ENCODE measurements at places on chromosomes 7 and 10.
A peak's percentile ranks its signal among the peaks of the same experiment; 100 is the strongest.

DNA sequence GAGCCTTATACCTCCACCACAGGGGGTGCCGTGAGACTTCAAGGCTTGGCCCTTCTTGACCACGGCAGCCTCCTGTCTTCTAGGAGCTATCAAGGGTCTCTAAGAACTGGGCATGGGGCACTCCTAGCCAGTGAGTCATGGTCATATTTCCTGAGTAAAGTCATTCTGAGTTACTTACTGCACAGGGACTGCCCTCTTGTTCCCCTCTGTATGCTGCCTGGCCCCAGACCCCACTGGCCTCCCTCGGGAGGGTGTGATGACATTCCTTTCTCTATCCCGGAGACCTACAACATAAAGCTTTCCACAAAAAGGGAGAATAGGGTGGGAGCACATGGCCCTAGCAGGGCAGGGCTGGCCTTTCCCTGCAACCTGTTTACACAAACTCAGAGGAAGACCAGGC, 21.4 kb downstream of the DPCD start:
- no peak for DNase-seq

- DNase-seq, result no peak
Observed at GRCh38 chr7:129882531-129882930, 70.2 kb downstream of the UBE2H start.

- no peak for DNase-seq
Observed at GRCh38 chr7:139396323-139396951, 36.7 kb downstream of the LUC7L2 start.

DNA sequence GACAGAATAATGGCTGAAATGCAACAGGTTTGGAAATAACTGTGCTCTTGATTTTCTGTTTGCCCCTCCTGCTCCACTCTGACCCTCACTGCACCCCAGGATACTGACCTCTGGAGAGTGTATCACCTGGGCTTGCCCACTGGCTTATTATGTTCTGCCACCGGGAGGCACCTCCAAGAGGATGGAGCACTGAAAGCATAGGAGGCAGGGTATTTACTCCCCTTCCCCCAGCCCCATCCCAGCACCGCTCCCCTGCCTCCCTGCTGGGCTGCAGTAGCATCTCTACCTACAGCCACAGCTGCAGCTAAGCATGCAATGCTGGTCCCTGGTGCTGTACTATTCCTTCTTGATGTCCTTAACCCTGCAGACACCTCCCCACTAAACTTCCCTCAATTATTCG, 26.4 kb downstream of the RAB11FIP2 start:
- no peak for DNase-seq

DNA sequence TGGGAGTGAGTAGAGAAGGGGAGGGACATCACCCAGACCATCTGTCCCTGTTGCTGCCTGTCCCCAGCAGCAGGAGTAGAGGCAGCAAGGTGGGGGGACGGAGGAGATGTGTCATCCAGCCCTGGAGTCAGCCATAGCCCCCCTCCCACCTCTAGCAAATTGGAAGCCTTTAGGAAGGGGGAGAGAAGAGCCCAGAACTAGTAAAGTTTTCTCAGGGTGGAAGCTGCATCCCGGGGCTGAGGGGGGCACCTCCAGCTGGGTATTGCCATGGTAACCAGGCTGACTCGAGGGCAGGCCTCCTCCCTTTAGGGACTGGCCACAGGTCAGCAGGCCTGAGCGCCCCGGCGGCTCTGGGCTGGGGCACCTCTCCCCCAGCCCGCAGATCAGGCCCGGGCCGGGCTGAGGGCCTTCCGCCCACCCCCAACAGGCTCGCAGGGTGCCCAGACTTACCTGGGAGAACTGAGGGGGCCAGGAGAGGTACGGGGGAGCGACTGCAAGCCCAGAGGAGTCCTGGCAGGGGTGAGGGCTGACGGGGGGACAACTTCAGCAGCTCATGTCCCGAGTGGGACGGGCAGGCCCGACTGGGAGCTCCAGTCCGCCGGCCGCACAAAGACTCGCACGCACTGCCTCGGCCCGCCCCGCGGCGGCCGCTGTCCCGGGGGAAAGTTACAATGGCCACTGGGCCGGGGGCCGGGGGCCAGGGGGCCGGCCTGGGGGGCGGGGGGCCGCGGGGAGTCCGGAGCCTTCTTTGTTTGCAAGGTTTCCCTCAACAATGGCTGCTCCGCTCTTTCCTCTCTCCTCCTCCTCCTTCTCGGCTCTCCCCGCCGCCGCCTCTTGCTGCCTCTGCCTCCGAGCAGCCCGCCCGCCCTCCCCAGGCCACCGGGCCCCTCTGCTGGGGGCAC, 6.0 kb downstream of the LDB1 start:
- DNase-seq, result no peak

DNA sequence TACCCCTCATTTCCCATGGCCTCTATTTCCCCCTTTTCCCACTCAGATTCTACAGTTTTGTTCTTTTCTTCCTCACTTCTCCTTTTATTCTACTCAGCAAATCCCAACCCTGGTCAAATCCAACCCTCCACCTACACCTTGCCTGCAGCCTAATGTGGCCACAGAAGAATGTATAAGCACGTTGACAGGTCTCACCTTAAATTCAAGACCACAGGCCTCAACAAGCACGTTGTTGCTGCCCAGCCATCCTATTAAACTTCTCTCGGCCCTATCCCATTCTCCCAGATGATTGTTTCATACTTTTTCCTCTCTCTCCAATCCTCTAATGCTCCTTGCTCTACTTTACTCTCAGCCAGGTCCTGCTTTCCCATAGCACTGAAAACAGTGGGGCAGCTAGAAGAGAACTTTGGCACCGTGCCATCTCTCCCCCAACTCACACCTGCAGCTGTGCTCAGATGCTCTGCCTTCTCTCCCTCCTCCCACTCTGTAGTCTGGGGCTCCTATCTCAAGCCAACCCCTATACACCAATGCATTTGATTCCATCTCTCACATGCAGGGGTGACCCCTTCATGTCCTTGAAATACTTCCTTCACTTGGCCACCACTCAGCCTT, 6.8 kb upstream of the EIF3A start:
- DNase-seq, result no peak

DNA sequence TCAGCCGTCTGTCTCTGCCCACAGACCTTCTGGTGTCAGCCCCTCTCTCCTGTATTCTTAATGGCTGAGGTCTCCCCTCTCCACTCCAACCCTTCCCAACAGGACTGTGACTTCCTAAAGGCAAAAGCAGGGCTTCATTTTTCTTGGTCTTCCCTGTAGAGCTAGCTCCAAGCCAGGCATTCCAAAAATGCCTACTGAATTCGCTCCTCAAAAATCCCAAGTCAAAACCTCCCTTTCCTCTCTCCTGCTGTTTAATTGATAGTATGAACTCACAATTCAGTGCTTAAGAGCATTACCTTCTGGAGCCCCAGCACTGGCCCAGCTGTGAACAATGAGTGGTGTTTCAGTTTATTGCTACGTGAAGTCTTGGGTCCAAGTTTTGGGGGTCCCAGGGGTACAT, 628.4 kb downstream of the PARD3 start:
- DNase-seq, result no peak

GRCh38 chr7:91424371-91424770, 160.1 kb downstream of the FZD1 start:
- no peak for DNase-seq

GRCh38 chr10:14936584-14936983, 17.3 kb downstream of the DCLRE1C start:
- DNase-seq, result no peak

DNA sequence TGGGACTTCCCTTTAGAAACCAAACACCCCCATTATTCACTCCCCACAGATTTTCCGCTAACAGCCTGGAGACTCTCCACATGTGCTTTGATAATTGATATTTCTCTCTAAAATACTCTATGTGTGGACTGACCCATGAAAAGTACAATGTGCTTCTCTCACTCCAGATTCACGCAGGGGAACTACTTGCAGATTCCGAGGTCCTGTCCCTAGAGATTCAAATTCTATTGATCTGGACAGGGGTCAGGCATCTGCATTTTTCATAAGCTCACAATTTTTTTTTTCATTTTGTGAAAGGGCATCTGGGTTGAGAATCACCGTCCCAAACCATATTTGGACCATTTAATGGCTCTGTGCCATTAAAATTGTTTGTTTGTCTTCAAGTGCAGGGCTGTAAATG, 98.7 kb downstream of the CALCR start:
- DNase-seq, result no peak

GRCh38 chr10:104835422-104835821, 194.3 kb downstream of the SORCS3 start:
- DNase-seq, result no peak

DNA sequence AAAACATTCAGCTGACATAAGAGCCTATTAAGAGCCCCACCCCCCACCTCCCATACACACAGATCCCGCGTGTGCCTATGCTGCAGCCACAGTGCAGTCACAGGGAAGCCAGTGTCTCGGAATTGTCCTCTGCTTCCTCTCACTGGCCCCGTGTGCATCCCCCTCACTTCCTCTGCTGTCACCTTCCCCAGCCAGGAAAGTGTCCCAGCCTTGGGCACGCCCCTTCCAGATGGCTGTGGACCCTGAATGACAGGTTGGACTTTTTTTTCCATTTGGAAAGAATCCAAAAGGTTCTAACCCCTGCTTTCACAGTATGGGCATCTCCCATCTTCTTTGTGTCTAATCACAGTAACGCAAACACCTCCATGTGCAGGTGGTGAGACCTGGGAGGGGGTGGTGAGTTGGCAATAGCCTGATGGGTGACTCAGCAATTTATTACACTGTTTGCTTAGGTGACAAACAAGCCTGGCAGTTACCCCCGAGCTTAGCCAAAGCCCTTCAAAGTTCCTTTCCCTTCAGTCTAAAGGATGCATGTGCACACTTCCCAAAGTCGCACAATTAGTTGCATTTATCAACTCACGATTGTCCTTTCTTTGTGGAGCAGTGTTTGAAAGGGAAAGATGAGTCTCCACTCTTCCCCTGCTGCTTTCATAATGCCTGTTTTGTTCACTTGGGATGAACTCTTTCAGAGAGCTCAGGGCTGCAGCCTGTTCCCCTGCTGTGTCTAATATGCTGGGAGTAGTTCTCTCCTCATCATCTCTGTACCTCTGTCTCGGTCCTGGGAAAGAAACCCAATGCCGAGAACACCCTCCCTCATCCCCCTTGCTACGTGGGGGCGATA, 67.5 kb upstream of the EFCAB10 start:
- no peak for DNase-seq

DNA sequence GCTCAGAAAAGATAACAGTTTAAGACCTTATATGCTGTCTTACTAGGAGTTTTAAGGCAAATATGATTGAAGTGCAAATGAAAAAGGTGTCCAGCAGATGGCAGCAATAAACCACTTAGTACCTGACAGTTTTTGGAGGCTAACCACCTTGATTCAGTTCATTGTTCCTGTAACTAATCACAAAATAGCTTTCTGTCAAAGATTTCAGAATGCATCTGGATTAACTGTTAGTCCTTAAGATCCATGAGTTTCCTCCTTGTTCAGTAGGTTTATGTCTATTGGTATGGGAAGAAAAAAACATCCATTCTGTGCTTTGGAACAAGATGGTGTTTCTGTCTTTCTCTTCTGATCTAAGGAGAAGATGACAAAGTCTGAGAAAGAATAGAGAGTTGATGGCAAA, 46.6 kb downstream of the CCSER2 start:
- no peak for DNase-seq

- DNase-seq, result no peak
Observed at GRCh38 chr7:159119026-159119741, 25.5 kb downstream of the VIPR2 start.

DNA sequence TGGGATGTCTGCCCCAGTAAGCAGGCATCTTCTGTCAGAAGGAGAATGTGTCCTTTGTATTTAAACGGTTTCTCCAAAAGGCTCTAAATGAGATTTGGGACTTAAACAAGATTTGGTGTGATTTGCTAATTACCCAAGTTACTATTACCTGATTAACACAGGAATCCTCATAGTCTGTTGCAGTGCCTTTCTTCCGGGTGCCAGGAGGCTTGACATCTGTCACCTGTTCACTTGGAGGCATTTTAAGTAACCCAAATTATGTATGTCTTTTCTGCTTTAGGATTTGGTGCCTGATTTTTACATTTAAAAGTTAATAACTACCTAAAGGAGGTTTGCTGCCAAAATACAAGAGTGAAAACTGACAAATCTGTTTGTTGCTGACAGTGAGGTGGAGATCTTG, 587.9 kb upstream of the GALNT17 start:
- DNase-seq, result no peak

DNA sequence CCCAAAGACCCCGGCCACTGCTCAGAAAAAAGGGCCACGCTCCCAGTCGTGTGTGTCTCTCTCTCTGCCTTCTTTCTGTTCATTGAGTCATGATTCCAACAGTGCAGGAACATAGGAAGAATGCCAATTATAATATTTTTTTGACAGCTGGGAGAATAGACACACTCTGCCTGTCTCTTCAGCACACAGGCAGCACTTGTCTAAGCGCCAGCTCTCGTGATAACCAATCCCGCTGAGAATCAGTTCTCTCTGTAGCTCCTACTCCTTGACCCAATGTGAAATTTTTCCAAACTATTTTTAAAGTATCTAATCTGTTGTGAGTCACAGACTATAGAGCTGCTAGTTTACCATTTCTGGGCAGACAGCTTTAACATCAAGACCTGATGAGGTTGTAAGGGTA, 145.7 kb upstream of the RHEB start:
- peak; percentile 61 for DNase-seq

GRCh38 chr10:98430427-98430826, 15.4 kb upstream of the PYROXD2 start:
- DNase-seq, result no peak

- no peak for DNase-seq
Observed at GRCh38 chr7:14999331-14999730, 96.8 kb upstream of the DGKB start.

DNA sequence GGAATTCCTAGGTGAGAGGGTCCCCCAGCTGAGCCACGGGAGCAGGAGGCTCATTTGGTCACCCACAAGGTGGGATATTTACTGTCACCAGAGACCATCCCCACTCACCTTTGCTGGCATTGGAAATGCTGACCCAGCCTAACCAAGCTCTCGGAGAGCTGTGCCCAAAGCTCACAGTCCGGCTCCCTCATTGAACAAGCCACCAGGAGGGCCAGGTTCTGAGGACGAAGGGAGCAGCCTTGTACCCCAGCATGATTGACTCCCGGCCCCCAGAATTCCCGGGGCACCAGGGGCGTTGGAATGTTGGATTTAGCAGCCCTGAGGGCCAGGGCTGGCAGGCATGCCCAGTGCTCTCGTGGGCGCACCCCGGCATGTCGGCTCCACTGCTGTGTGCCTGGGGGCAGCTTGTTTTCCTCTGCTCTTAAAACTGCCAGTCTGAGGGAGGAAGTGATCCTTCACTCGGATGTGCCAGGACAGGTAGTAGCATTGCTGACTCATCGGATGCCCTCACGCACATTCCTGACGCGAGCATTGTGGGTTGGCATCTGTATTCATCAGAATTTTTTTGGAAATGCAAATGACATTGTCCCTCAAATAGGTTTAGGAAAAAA, 23.3 kb downstream of the CLIP2 start:
- no peak for DNase-seq

- DNase-seq, result peak; percentile 38
Observed at GRCh38 chr10:5284311-5285057, 80.3 kb upstream of the UCN3 start.

Data from non-pigmented ciliary epithelial cell (primary cell).